ENCODE measurements at places on chromosomes 4 and X. TPM values are rescaled to one million over a fixed set of nuclear protein-coding genes. Genes with fewer than 3 reads are reported as not detected.

The PTPN13 gene
- 107 TPM for total RNA-seq

The FATE1 gene
- 0.80 TPM for total RNA-seq

- DNase-seq: no peak
Observed at GRCh38 chr4:171846232-171846631, 33.0 kb downstream of the GALNTL6 start.

The GLRA3 gene
- total RNA-seq: not detected

DNA sequence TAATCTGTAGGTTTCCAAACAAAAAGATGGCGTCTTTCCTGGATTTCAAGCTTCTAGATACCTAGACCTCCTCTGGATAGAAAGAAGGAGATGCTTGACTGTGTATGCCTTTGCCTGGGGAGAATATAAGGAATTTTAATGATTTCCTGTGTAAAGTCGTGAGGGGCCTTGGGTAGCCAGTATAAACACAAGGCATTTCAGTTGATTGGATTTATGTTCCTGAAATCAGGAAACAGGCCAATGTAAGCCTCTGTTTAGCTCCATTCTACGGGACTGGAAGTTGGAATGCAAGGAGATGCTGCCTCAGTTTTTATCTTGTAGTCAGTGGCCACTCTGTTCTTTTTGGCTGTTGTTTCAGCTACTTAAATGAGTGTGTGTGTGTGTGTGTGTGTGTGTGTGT, 137.2 kb downstream of the GUCY2F start:
- no peak for DNase-seq

DNA sequence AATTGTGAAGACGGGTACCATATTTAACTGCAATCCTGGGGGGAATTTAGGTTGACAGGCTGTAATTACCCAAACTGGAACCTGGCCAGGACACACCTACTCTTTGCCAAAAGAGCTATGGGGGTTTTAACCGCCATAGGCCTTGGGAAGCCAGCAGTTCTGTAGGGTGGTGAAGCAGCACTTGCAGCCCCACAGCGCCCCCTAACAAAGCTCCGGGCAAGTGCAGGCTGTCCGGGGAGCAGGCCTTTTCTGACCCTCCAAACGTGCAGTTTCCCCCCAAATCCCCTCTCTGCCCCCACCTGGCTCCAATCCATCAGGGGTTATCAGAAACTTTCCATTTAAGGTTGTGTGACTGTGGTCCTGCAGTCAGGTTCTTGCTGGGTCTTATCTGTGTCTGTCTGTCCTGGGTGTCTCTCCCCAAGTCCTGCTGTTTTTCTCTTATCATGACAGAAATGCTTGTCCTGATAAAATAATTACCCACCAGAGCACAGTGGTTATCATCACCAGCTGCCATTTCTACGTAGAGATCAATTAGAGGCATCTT, 350.9 kb downstream of the MID1IP1 start:
- DNase-seq: no peak

DNA sequence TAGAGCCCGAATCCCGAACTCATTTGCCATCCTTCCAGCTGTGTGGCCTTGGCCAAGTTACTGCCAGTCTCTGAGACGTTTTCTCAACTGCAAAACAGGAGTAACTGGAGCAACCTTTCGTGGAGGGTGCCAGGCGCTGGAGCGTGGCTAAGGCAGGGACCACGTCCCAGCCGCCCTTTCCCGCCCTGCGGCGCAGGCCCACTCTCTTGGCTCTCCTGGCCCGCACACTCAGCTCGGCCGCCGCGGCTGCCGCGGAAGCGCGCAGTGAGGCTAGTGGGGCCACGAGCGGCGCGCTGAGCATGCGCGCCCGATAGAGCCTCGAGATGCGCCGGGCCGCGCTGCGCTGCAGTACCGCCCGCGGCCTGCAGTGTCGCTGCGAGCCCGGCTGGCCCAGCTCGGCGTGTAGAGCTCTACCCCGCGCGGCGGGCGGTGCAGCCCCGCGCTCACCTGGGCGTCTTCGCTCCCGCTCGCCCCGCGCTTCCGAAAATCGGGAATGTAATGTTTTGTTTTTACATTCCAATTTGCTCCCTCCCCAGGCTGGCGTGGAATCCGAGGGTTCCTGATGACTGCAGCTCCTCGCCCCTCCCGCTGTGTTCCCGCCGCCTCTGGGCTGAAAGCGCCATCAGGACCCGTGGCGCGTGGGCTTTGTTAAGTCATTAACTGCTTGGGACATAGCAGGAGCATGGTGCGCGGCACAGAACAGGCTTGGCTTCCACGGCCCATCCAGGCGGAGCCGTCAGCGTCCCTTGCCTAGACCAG, 4.0 kb upstream of the ZNF518B start:
- DNase-seq: no peak

- no peak for DNase-seq
Observed at GRCh38 chr4:99716996-99717395, 59.4 kb upstream of the C4orf54 start.

The CHRDL1 gene
- total RNA-seq: 6.9 TPM

The JAKMIP1 gene
- total RNA-seq: not detected

The MAGEB4 gene
- not detected for total RNA-seq

DNA sequence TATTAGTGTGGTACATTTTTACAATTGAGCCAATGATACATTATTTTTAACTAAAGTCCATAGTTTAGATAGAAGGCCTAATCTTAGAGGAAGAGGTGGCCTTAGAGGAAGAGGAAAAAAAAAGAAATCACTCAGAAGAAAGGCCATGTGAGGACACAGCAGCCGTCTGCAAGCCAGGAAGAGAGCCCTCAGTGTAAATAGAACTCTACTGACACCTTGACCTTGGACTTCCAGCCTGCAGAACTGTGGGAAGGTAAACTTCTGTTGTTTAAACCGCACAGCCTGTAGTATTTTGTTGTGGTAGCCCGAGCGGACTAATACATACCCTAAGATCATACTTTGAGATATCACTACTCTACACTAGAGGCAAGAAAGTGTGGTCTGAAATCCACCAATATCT, 5.1 kb upstream of the KCNIP4 start:
- no peak for DNase-seq

The GRXCR1 gene
- not detected for total RNA-seq

The SPACA5 gene
- total RNA-seq: not detected

DNA sequence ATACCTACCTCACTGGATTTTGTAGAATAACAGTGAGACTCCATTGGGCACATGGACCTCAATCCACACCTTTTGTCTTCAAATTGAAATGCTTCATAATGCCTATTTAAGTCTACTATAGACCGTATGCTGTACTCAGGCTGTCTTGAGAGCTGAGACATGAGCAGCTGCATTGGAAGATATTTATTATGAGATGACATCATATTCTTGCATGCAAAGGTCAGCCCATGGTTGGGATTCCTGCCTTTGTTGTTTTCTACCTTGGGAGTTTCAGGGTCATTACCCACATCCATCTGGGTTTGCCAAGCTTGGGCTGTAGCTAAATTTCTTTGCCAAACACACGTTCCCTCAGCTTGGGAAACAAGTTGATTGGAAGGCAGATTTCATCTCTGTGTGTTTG, 33.2 kb upstream of the MAMLD1 start:
- DNase-seq: no peak

GRCh38 chr4:75429208-75429607, 85.0 kb downstream of the RCHY1 start:
- no peak for DNase-seq

DNA sequence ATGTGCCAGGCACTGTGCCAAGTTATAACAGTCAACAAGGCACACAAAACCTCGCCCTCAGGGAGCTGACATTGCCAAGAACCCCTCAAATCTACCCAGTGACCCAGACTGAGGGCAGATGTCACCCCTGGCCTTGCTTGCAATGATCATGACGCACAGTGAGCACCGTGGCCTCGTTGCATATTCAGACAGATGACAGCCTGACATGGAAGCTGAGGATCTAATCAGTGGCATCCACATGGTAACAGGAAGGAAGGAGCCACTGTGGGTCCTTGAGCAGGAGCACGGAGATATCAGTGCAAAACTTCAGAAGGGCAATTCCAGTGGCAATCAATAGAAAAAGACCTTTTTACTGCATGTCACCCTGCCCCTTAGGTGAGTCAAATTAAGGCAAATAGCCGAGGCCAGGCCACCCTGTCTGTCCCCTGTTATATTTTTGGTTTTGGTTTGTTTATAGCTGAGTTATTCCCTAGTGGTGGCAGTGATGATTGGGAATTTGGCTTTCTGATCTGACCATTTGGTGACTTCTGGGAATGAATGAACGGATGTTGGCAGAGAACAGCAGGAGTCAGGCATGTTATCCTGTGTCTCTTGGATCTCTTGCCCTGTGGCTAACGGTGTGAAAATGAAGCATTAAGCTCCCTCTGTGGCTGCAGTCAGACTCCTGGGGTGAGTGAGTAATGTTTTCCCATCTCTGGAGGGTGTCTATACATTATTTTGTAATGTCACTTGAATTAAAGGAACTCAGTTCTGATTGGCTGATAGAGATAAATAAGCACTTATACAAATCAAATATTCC, 20.4 kb downstream of the WDR13 start:
- DNase-seq: no peak

The ZFP42 gene
- not detected for total RNA-seq

The RBPJ gene
- total RNA-seq: 48.3 TPM

DNA sequence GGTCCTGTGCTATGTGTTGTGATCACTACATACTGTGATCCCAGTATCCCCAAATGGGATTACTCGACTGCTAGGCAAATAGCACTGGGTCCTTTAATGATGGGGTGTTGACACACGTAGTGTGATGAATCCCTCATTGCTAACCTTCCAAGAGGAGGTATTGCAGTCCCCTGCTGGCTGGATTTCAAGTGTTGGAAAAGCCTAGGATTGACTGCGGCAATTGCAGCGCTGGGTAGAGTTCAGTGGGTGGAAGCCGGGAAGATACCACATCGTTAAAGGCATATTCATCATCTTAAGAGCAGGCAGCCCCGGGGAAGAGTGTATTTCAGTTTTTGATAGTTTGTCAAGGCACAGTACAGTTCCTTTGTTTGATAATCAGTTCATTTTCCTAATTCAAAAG, 159.9 kb downstream of the TRIML1 start:
- DNase-seq: no peak

The SYTL4 gene
- total RNA-seq: 1.7 TPM

DNA sequence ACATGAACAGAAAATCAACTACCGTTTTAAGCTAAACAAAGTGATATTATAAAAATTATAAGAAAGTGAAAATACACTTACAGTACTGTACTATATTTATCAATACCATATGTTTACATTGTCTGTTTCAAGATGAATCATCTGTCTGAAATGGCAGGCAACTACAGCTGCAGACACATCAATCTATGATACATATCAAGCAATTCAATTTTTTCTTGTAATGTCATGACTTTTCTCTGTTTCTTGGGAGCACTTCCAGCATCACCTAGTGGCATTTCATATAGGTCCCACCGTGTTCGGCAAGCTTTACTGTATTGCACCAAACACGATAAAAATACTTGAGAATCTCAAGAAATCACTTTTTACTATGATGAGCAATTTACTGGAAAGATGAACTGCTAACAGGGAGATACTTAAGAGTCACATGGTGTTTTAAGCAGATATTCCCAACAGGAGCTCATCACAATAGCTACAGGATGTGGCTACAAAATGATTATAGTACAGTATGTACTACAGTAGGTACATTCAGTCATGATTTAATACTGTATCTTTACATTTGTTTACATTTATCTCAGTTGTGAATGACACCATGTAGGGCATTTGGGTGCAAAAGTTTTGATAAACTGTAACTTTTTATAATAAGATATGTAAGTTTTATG, 207.4 kb downstream of the ADAM29 start:
- no peak for DNase-seq

The HELT gene
- 8.7 TPM for total RNA-seq

The RPS6KA6 gene
- 3.7 TPM for total RNA-seq

The SLITRK4 gene
- total RNA-seq: 3.6 TPM

The SASH3 gene
- 3.4 TPM for total RNA-seq

The CPLX1 gene
- total RNA-seq: 0.13 TPM

The IGFBP7 gene
- total RNA-seq: 324 TPM

DNA sequence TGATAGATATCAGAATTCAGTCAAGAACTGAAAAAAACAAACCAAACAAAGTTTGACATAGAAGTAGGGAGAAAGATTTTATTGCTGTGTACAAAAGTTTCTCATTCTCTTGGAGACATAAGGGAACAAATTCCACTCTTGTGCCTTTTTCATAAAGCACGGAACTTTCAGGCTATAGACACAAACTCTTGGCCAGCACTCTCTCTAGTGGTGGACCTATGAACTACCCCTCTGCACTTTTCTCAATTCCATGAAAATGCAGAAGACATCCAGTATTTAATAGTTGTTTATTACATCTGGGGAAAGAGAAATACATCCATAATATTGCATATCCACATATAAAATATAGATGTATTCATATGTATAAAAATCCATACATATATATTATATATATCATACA, 291.6 kb upstream of the HS3ST1 start:
- no peak for DNase-seq

DNA sequence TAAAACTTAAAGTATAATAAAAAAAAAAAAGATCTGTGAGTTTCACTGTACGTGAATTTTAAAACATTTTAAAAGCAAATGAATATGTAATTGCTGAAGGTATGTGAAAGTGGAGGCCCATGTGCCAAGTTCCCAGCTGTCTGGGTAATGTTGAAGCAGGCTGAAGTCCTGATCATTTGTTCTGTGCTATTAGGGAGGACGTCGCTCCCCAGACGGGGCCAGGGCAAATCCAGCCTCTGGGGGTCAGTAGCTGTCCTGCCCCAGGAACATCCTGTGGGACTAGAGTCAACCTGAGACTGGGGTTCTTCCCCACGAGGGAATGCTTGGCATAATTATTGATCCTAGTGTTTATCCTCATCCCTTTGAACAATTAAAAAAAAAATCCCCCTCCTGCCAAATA, 48.8 kb downstream of the PDE5A start:
- no peak for DNase-seq

- DNase-seq: no peak
Observed at GRCh38 chr4:88830598-88830997, 133.0 kb upstream of the NAP1L5 start.

DNA sequence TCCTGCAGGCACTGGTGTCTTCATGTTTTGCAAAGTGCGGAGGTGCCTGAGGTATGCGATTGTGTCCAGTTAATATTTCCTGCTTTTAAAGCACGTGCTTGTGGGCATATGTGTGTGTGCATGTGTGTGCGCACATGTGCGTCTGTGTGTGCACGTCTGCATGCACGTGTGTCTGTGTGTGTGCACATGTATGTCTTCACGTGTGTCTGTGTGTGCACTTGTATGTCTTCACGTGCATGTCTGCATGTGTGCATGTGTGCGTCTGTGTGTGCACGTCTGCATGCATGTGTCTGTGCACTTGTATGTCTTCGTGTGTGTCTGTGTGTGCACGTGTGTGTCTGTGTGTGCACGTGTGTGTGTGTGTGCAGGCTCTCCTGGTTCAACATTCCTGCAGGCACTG, 49.5 kb downstream of the SHOX start:
- DNase-seq: no peak

DNA sequence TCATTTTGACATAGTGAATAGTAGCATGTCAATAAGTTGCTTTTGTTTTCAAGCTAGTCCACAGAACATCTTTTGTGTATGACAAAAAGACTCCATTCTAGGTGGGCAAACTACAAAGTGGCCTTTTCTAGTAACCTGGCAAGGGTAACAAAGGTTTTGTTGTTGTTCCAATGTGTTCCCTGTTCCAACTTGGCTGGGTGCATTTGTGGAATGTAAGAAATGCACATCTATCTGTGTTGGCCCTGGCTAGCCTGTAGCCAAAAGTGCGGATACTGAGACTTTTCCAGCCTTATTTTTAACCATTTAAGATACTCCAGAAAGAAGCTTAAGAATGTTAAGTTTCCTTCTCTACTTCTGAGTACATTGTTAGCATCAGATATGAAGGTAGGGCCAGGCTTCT, 118.7 kb upstream of the CHRDL1 start:
- no peak for DNase-seq

GRCh38 chrX:48972220-48973164, 848 bp upstream of the KCND1 start:
- DNase-seq: no peak

The LSM6 gene
- total RNA-seq: 17.8 TPM

- no peak for DNase-seq
Observed at GRCh38 chr4:111475666-111476065, 669.6 kb upstream of the FAM241A start.
